Activated T-cell treated with anti-CD3 and anti-CD28 coated beads, Interleukin-2, amount 50 U/mL, for 24 hours (primary cell): ENCODE measurements at places on chromosomes 7 and 10.

GRCh38 chr7:111756687-111757178, 194.4 kb upstream of the IMMP2L start:
- no peak for DNase-seq

DNA sequence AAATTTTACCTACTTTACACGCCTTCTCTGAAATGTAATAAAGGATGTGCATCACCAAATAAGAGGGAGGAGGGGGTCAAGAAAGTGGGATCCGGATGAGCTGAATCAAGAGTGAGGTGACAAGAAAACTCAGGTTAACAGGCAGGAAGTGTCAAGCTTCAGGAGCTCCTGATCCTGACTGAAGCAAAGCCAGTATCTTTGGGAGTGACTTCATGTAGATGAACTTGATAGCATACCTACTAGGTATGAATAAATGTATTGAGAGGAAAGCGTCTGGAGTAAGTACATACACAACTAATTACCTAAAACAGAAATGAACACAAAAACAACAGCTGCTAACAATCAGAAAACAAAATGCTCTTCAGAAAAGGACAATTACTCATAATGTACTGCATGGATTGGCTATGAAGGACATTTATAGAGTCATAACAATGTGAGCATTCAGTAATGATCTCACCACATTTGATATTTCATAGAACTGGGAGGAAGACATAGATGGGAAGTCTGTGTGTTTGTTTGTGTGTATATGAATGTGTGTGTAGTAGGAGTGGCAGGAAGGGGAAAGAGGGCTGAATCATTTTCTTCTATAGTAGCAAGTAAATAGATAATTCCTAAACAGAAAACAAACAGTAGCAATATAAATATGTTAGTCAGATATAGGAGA, 29.4 kb downstream of the PRKG1 start:
- no peak for DNase-seq

GRCh38 chr10:21170216-21170615, 273.1 kb upstream of the NEBL start:
- no peak for DNase-seq

- no peak for DNase-seq
These were observed 236.0 kb upstream of the NRP1 start for GRCh38 chr10:33570495-33570894.

DNA sequence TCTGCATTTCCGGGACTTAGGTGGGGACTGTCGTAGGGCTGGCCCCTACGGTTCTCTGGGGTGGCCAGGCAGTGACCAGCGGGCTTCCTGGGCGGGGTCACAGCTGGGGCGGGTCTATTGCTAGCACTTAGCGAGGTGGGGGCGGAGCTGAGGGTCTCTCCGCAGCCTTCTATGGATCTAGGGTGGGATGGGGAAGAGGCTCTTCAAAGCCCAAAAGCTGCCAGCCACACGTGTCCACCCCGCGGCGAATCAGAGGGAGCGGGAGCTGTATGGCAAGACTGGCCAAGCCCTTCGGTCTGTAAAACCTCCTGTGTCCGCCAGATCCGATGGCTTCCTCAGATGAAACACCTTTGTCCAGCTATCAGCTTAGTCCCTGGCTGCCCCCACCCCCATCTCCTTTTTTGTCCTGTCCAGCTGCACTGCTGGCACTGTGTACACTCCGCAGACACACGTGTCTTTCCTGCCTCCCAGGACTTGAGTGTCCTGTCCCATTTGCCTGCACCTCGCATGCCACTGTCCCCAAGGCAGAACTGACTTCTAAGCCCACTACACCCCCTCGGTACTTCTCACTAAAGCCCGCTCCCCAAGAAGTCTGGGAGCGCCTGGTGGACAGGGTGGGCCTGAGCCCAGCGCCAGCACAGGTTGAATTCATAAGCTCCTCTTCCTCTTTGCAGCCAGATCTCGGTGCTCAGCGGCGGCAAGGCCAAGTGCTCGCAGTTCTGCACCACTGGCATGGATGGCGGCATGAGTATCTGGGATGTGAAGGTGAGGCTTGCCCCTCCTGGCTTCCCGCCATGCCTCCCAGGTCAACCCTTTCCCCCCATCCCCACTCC, 14.8 kb downstream of the PDAP1 start:
- no peak for DNase-seq

DNA sequence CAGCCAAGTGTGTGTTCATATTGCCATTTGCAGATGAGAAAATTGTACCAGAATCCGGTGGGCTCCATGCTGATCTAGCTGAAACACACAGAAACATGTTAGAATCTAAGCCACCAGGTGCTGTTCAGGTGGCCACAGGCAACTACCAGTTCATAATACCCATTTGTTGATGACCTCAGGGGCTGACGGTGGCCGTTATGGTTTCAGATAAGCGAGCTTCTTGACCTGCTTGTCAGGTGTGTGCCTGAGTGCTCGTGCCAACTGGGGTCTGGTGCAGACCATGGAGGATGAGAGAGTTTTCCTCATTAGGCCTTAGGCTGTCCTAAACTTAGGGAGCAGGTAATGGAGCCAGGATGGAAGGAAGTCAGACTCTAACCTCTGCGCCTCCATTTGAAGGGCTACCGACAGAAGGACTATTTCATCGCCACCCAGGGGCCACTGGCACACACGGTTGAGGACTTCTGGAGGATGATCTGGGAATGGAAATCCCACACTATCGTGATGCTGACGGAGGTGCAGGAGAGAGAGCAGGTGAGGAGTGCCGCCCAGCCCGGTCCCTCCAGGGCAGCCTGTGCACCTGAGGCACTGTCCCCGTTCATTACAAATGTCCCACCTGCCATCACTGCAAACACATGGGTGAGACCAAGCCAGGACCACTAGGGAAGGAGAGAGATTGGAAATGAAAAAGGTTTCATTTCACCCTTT, 53.1 kb downstream of the MKI67 start:
- peak; percentile 23 for DNase-seq

DNA sequence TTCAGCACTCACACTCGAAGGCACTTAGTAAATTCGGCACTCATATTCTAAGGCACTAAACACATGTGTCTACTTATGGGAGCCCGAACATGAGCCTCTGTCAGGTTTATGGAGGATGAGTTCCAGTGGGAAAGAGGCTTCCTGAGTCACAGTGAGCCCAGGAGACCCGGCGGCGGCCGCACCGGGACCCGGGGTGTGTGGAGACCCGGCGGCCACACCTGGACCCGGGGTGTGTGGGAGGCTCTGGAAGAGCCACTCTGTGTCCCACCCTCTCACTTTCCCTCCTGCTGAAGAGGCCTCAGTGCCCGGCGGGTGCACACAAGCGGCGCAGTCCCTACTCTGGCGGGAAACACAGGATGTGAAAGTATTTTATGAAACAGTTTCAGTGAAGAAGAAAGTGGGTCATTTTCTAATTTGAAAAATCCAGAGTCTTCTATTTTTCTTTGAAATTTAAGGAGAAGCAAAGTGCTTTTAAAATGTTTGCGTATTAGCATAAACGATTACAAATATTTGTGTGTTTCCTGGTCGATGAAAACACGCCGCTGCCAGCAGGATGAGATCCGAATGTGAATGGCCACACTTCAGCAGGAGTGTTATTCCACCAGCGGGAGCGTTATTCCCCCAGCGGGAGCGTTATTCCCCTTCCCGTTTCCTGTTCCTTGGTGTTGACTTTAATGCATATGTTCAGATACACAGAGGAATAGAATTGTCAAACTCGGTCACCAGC, 625.1 kb downstream of the DNAJB6 start:
- DNase-seq: no peak

- DNase-seq: no peak
These were observed 315.1 kb downstream of the NEBL start for GRCh38 chr10:20582041-20582440.

DNA sequence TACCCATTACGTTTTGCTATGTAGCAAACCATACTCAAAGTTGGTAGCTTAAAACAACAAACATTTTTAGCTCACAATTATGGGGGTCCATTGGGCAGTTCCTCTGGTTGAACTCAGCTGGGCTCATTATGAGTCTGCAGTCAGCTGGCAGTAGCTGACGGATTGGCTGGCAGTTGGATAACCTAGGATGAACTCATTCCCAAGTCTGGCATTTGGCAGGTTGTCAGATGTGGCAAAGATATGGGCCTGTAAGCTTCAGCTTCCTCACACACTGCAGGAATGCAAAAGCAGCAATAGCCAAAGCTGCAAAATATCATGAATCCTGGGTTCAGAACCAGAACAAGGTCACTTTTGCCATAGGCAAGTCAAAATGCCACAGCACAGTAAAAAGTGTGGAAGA, 412.2 kb upstream of the SORCS1 start:
- no peak for DNase-seq

- DNase-seq: no peak
These were observed 185.5 kb downstream of the SGMS1 start for GRCh38 chr10:50438049-50438936.

GRCh38 chr7:126696256-126697038, 556.3 kb downstream of the GRM8 start:
- no peak for DNase-seq

- no peak for DNase-seq
These were observed 171.3 kb downstream of the MAGI2 start for GRCh38 chr7:79282070-79282694.

DNA sequence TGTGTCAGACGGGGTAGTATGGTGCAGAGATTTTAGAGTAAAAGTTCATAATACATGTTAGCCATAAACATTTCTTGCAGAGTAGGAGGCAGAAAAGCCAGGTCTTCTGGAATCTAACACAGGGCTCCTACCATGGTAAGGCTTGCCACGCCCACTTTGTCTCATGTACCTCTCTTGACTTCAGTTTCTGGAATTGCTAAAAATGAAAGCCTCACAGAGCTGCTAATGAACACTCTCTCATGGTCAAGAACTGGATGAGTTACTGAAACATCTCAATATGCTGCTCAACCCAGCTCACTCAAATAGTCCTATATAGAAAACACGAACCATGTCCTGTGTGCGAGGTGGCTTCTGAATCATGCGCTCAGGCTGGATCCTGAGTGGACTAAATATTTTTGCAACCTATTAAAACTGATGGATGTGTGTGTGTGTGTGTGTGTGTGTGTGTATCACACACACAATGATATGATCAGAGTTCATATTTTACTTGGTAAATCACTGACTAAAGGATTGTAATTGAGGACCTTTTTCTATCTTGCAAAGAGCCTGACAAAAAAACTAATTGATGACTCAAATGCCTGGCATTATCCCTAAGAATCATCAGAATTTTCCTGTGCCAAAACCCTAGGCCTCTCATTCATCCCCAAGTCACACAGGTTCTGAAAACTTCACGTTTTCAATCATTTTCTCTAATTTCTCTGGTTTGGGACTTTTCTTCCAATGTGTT, 1306.6 kb downstream of the XPNPEP1 start:
- DNase-seq: no peak

GRCh38 chr7:95669513-95669912, 73.2 kb upstream of the PDK4 start:
- no peak for DNase-seq

GRCh38 chr10:113680190-113681111, 739 bp downstream of the CASP7 start:
- DNase-seq: peak; percentile 56

GRCh38 chr10:42475168-42476098, 162.9 kb downstream of the ZNF33B start:
- no peak for DNase-seq

DNA sequence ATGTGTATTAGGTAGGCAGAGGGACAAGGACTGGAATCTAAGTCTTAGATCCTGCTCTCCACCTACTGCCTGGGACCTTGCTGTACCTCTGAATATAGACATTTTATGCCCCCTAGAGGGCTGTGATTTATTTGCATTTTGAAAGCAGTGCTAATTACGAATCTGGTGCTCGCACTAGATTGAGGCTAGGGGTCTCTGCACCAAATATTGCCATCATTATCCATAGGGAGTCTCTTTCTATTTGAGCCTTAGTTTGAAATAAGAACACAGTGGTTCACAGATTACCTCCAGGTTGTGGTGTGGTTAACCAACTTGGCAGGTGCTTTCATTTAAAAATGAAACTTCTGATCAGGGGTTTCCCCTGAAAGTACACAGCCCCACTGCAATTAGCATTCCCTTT, 41.8 kb downstream of the CNNM1 start:
- DNase-seq: no peak

DNA sequence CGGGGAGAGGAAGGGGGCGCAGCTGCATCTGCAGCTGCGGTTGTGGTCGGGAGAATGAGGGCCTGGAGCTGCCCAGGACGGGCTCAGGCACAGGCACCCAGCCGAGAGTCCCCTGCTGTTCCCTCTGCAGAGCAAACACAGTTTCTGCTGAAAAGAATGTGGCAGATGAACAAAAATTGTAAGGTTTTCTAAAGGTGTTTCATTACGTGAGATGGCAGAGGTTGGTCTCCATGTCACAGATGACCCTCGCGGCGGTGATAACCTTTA, 456.2 kb downstream of the DNAJB6 start:
- no peak for DNase-seq

DNA sequence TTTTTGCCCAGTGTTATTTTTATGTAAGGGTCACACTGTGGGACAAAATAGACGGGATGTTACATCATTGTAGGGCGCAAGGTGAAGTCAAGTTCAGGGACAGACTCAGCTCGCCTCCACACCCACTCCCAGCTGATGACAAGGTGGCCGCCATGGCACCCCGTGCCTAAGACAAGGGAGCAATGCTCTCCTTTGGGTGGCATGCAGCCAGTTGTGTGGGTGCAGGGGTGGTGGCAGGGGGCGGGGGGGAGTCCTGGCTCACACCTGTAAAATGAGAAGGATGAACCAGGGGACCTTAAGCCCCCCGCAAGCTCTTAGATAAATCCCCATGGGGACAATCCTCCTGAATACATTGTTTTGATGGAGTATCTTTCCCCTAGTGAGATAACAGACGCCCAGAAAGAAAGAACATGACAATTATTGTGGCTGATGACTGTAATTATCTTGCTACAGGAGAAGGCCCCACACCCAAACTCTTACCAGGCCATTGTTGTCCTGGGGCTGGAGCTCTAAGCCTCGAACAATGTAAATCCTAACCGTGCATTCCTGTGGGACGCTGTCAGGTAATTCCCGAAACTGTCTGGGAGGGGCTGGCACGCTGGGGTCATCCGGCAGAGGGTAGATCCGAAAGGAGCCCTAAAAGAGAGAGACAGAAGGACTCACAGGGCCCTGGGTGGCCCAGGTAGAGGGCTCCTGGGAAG, 148.7 kb downstream of the MYOF start:
- no peak for DNase-seq

- DNase-seq: no peak
These were observed 120.2 kb upstream of the SP8 start for GRCh38 chr7:20906801-20907453.
